Activated CD8-positive, alpha-beta T cell treated with anti-CD3 and anti-CD28 coated beads, Interleukin-2, amount 10 ng/mL, durations not matched to agents 7 days and 5 days (primary cell): ENCODE measurements at places on chromosomes 1 and 21. TPM values are rescaled to one million over a fixed set of nuclear protein-coding genes. Genes with fewer than 3 reads are reported as not detected.
A peak's percentile ranks its signal among the peaks of the same experiment; 100 is the strongest.

GRCh38 chr1:225146478-225146877 lies 217.0 kb downstream of the DNAH14 start:
- H3K4me3 ChIP-seq, result no peak overlapping the region
- H3K4me1 ChIP-seq, result no peaks in the 10 kb centered on the region
- H3K27me3 ChIP-seq, result no peaks in the 10 kb centered on the region
- DNase-seq, result no peak

GRCh38 chr1:27086026-27086425 lies 68.9 kb downstream of the SLC9A1 start:
- H3K27me3 ChIP-seq, result peaks cover 6% of the 10 kb centered on the region
- H3K4me1 ChIP-seq, result no peaks in the 10 kb centered on the region
- peak overlapping the region; percentile 49 for H3K27ac ChIP-seq
- no peak overlapping the region for H3K4me3 ChIP-seq
- no peak for DNase-seq
- no peaks in the 10 kb centered on the region for H3K36me3 ChIP-seq

GRCh38 chr1:116123837-116124533 lies 12.8 kb downstream of the MAB21L3 start:
- H3K4me1 ChIP-seq, result peaks cover 34% of the 10 kb centered on the region
- H3K27me3 ChIP-seq, result peaks cover 14% of the 10 kb centered on the region
- no peak for DNase-seq

DNA sequence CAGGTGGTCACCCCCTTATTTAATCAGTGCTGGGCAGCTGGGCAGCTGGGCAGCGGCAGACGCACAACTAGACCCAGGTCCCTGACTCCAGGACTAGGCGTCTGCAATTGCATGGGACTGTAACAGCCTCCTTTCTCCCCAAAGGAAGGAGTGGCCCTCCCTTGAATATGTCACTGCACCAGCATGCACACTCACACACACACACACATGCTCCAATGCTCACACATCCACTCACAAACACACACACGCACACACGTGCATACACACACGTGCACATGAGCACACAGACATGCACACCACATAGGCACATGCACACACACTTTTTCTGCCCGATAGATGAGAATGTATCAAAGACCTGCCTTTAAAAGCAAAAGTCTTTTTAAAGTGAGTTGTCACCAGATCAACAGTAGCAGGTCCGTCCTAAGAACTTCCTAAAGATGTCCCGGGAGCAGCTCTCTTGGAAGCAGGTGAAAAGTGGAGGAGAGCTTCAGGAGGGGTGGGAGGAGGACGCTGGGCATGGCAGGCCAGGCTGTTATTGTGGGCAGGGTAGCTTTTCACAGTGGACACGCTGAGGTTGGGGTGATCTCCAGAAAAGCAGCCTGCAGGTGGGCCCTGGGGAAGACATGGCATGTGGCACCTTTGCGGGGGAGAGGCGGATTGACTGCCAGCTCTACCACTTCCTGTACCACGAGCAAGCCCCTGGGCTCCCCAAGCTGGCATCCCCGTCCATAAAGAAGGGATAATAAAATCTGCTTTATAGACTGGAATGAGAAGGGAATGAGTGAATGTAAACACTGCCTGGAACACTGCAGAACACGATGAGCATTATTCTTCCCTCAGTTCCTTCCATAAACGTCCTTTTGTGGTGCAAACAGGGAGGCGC lies 1.7 kb downstream of the PDE9A start:
- H3K36me3 ChIP-seq, result no peaks in the 10 kb centered on the region
- H3K27me3 ChIP-seq, result peaks cover 26% of the 10 kb centered on the region
- H3K27ac ChIP-seq, result peak overlapping the region; percentile 18
- DNase-seq, result no peak
- peak overlapping the region; percentile 24 for H3K4me3 ChIP-seq

DNA sequence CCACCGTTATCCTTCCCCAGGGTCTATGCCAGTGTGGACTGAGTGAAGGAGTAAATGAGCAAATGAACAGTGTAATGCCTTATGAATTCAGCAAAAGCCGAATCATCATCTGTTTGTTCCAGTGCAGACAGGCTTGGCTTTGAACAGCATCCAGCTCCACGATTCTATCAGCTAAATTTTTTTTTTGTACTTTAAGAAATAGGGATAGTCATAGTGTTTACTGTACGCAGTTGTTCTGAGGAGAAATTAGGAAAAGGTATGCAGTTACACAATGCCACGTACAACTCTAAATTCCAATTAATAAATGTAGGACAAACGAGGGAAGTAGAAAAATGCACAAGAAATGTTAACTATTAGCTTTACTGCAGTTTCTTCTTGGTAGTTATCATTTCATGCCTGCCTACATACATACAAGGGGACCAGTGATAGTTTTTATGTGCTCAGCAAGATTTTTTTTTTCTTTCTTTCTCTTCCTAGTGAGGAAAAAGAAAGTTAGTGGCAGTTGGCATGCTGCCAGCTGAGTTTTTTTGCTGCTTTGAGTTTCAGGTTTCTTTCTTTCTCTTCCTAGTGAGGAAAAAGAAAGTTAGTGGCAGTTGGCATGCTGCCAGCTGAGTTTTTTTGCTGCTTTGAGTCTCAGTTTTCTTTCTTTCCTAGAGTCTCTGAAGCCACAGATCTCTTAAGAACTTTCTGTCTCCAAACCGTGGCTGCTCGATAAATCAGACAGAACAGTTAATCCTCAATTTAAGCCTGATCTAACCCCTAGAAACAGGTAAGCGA lies at the start of gene IFI44L:
IFI44L (plus strand) TSS at position 646 of the 777 bp plus-strand sequence. CDS start 7,468 bp downstream, outside the sequence.
- H3K4me3 ChIP-seq, result peak within 1 kb of the TSS; percentile 85
- peaks cover 39% of the 10 kb centered on the region for H3K36me3 ChIP-seq
- peaks cover 7% of the 10 kb centered on the region for H3K27me3 ChIP-seq
- H3K27ac ChIP-seq, result peak within 1 kb of the TSS; percentile 93
- peaks cover 55% of the 10 kb centered on the region for H3K4me1 ChIP-seq

GRCh38 chr1:110308247-110308646 lies 30.9 kb upstream of the RBM15 start:
- H3K27me3 ChIP-seq, result no peaks in the 10 kb centered on the region
- no peak overlapping the region for H3K27ac ChIP-seq
- DNase-seq, result no peak
- H3K4me3 ChIP-seq, result no peak overlapping the region

- no peak overlapping the region for H3K4me3 ChIP-seq
- no peak overlapping the region for H3K27ac ChIP-seq
- no peak for DNase-seq
- H3K4me1 ChIP-seq, result no peaks in the 10 kb centered on the region
- H3K27me3 ChIP-seq, result peaks cover 9% of the 10 kb centered on the region
Observed at GRCh38 chr1:199687321-199687720, 340.2 kb upstream of the NR5A2 start.

- no peaks in the 10 kb centered on the region for H3K4me1 ChIP-seq
- no peak overlapping the region for H3K4me3 ChIP-seq
- no peak for DNase-seq
- H3K27me3 ChIP-seq, result peaks cover 11% of the 10 kb centered on the region
- no peak overlapping the region for H3K27ac ChIP-seq
Observed at GRCh38 chr1:20125100-20125499, 5.8 kb upstream of the PLA2G2D start.

GRCh38 chr1:97904534-97904933 lies 16.3 kb downstream of the DPYD start:
- peaks cover 21% of the 10 kb centered on the region for H3K4me1 ChIP-seq
- no peaks in the 10 kb centered on the region for H3K27me3 ChIP-seq
- DNase-seq, result no peak

- no peaks in the 10 kb centered on the region for H3K27me3 ChIP-seq
- H3K36me3 ChIP-seq, result no peaks in the 10 kb centered on the region
- no peak overlapping the region for H3K27ac ChIP-seq
- H3K4me1 ChIP-seq, result no peaks in the 10 kb centered on the region
- DNase-seq, result no peak
- H3K4me3 ChIP-seq, result no peak overlapping the region
Observed at GRCh38 chr21:16422702-16423101, 692.9 kb downstream of the USP25 start.

DNA sequence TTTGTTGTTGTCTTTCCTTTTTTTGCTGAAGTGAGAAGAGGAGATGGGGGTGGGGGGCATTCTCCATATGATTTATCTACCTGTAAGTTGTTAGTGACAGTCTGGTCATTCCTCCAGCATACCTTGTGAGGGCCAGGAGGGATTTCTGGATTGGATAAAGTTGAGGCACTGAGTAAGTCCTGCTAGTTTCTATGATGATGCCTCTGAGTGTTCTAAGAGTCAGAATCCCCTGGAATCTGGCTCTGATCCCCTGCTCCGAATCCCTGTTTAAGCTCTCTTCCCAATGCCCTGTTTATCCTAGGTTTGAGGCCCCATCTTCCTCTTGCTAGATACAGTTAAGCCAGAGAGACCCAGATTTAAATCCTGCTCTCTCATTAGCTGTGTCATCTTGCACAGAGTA lies 83.2 kb upstream of the HOOK1 start:
- H3K4me3 ChIP-seq, result peak overlapping the region; percentile 6
- H3K4me1 ChIP-seq, result peaks cover 18% of the 10 kb centered on the region
- H3K27ac ChIP-seq, result no peak overlapping the region
- no peak for DNase-seq
- peaks cover 7% of the 10 kb centered on the region for H3K36me3 ChIP-seq

DNA sequence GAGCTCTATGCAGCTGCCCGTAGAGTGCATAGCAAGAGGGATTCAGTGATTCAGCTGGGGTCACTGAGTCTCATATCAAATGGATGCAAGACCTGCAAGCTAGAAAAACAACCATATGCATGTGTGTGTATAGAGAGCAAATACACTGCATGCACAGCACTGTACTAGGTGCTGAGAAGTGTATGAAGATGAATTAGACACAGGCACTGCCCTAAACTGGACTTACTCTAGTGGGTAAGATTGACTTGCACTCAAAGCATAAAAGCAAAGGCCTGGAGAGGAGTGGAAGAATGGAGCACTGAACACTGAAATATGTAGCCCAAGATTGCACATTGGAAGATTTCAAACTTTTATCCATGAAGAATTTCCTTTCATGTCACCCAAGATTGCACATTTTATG lies 5.5 kb upstream of the GBP1 start:
- peaks cover 28% of the 10 kb centered on the region for H3K4me1 ChIP-seq
- peak overlapping the region; percentile 76 for H3K4me3 ChIP-seq
- peaks cover 18% of the 10 kb centered on the region for H3K36me3 ChIP-seq
- no peak for DNase-seq
- H3K27ac ChIP-seq, result peak overlapping the region; percentile 86

GRCh38 chr1:185733818-185734735 lies at the start of gene HMCN1:
Gene HMCN1 (plus strand): TSS chr1:185734391. CDS start chr1:185734780, 389 bp downstream.
- H3K27ac ChIP-seq, result no peak within 1 kb of the TSS
- peaks cover 16% of the 10 kb centered on the region for H3K4me1 ChIP-seq
- peaks cover 55% of the 10 kb centered on the region for H3K27me3 ChIP-seq
- DNase-seq, result peak; percentile 28
- H3K36me3 ChIP-seq, result no peaks in the 10 kb centered on the region

DNA sequence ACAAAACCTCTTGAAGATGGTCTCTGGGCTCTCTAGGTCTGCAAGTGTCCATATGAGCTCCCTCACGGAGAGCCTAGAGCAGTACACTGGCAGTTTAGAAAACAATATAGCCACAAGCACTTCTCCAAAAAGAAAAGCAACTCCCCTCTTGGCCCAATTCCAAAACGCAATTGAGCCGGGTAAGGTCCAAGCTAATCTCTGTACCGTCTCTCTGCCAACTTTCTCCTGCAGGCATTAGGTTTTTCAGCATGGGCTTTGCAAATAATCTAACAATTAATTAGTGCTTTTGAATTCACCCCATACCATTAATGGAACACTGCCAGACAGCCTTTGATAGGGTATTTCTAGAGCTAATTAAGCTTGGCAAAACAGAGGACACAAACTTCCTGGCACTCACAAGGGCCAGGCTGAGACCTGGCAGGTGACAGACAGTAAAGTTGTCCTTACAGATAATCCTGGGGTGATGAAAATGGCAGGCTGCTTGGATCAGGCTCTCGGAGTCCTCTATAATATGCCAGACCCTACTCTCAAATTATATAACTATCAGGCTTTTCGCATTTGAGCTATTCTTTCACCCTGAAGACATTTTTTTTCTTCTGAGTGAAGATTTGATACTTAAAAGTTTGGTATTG lies 39.8 kb downstream of the TGFBR3 start:
- no peaks in the 10 kb centered on the region for H3K4me1 ChIP-seq
- peaks cover 4% of the 10 kb centered on the region for H3K27me3 ChIP-seq
- no peak overlapping the region for H3K27ac ChIP-seq
- DNase-seq, result no peak
- no peak overlapping the region for H3K4me3 ChIP-seq

DNA sequence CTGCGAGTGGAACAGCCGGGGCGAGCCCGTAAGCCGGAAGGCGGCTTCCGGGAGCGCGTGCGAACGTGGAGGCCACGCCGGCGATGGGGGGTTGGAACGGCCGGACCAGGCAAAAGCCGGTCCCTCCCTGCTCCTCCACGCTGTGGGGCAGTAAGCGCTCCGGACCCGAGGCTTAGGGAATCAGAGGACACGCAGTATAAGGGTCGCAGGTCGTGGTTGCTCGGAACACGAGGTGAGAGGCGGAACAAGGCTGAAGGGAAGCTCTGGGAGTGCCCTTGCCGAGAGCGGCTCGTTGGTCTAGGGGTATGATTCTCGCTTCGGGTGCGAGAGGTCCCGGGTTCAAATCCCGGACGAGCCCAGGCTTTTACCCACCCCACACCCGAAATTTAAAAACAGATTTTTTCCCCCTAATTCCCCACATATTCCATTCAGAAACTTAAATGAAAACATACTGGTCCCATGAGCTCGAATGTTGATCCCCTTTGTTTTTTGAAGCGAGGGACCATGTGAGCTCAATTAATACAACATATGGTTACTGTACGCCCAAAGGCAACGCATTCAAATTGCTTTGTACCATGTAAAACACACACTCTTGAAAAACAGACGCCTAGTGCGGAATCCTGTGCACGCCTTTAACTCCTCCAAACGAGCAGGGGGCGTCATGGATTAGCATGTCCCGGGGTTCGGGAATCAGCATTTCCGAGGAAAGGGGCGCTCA lies 7.2 kb upstream of the MPZL1 start:
- H3K4me1 ChIP-seq, result peaks cover 30% of the 10 kb centered on the region
- H3K4me3 ChIP-seq, result peak overlapping the region; percentile 91
- peak overlapping the region; percentile 96 for H3K27ac ChIP-seq
- peak; percentile 92 for DNase-seq
- peaks cover 11% of the 10 kb centered on the region for H3K27me3 ChIP-seq
- H3K36me3 ChIP-seq, result peaks cover 7% of the 10 kb centered on the region

- peaks cover 13% of the 10 kb centered on the region for H3K36me3 ChIP-seq
- H3K4me3 ChIP-seq, result peak overlapping the region; percentile 87
- H3K27me3 ChIP-seq, result peaks cover 2% of the 10 kb centered on the region
- peaks cover 36% of the 10 kb centered on the region for H3K4me1 ChIP-seq
Observed at GRCh38 chr1:229507502-229507901, 639 bp downstream of the NUP133 start.

The CXADR gene
- total RNA-seq, result 0.34 TPM

The PLA2G2D gene
- not detected for total RNA-seq

The SPRR2B gene
- total RNA-seq, result not detected

The MRPL39 gene
- 42.7 TPM for total RNA-seq

The OR2W3 gene
- total RNA-seq, result not detected

The MATN1 gene
- total RNA-seq, result not detected

The CCDC185 gene
- total RNA-seq, result not detected

The ATAD3C gene
- 1.4 TPM for total RNA-seq

The ELF3 gene
- 0.55 TPM for total RNA-seq

The TMEM82 gene
- not detected for total RNA-seq

The ZNF669 gene
- 9.5 TPM for total RNA-seq

The KCNE2 gene
- total RNA-seq, result not detected
